ENCODE measurements at places on chromosomes 13 and 19.
A peak's percentile ranks its signal among the peaks of the same experiment; 100 is the strongest.

DNA sequence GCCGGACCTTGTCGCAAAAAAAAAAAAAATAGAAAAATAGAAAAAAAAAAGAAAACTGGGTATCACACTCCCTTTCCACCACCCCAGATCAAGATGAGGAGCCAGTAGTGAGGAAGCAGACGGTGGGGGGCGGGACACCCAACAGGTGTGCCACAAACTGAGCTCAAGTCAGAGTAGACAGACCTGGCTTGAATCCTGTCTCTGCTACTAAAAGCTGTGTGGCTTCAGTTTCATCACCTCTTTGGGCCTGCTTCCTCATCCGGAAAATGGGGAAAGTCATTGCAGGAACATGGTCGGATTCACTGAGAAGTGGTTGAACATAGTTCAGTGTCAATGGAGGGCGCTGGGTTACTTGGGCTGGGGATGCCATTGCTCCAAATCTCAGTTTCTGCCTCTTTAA is 2.9 kb downstream of the HIF3A start:
- no peak for DNase-seq

GRCh38 chr13:64054321-64054720 is 2638.7 kb upstream of the PCDH20 start:
- no peak for DNase-seq

DNA sequence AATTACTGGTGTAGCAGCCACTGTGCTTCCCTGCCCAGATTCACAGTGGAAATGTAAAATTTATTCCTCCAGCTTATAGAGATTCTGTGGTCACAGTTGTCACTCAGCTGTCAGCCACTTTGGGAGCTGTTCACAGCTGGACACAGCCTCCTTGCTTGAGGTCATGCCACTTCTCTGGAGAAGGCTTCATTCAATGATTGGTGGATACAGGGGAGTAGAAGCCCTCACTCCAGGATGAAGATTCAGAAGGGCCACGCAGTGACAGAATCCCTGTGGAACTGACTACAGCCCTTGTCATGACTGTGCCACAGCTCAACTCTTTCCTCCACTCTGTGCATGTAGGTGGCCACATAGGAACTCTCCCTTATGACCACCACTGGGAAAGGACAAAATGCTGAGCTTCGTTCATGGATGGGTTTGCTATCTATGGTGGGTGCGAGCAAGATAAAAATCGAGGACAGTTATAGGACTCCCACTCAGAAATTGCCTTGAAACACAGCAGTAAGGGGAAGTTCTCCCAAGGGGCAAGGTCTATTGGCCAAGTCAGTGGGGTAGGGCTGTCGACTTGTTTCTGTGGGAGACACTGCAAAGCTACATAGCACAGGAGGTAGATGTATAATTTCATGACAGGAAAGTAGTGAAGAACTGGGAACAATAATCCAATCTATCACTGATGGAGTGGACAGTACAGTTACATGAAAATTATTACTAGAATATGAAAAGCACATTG is 98.7 kb downstream of the CCNA1 start:
- DNase-seq: peak; percentile 60

DNA sequence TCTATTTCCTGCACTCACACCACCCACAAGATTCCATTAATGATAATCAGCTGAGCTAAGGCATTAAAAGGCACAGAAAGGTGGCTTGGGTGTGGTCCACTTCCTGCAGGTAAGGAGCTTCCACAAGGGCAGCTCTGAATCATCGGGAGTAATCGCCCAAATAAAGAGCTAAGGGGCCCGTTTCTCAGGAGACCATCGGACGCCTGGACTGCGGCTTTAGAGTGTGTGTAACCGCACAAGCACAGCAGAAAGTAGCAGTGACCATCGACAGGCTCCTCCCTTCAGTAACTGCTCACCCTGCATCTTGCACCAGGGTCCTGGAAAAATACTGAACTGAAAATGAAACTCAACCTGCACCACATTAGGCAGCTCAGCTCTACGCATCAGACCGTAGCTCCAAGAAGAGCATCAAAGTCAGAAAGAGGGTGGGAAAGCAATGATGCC is 6.0 kb downstream of the STK24 start:
- DNase-seq: no peak
